NCI-H1105 treated with DMSO at 0.1 percent for 48 hours (cell line): ENCODE measurements at places on chromosomes 6 and 20.

DNA sequence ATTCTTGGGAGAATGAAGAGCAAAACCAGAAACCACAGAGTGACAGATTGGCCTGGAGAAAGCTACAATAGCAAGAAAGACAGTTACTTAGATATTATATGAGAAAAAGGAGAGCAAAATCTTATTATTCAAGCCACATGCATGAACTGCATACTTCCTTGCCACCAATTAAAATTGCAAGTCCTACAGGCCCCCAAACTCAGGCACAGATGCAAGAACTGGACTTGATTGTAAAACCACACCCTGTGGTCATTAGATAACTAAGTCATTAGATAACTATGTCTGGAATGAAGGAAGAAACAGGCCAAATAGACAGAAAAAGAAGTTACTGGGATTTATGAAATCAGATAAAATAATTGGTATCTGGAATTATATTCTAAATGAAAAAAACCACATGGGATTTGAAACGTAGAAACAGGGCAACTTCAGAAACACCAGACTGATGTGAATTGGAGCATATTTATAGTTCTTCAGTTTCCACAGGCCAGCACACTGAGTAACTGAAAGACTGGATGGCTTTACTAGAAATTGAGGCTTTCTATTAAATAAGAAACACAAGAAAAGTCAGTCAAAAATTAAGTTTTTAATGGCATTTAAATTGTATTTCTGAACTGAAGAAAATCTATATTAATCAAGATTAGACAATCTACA, 49.4 kb upstream of the CARMIL1 start:
- no peak for DNase-seq

- no peak for DNase-seq
Measured at GRCh38 chr20:19874040-19874727, 116.1 kb downstream of the RIN2 start.

DNA sequence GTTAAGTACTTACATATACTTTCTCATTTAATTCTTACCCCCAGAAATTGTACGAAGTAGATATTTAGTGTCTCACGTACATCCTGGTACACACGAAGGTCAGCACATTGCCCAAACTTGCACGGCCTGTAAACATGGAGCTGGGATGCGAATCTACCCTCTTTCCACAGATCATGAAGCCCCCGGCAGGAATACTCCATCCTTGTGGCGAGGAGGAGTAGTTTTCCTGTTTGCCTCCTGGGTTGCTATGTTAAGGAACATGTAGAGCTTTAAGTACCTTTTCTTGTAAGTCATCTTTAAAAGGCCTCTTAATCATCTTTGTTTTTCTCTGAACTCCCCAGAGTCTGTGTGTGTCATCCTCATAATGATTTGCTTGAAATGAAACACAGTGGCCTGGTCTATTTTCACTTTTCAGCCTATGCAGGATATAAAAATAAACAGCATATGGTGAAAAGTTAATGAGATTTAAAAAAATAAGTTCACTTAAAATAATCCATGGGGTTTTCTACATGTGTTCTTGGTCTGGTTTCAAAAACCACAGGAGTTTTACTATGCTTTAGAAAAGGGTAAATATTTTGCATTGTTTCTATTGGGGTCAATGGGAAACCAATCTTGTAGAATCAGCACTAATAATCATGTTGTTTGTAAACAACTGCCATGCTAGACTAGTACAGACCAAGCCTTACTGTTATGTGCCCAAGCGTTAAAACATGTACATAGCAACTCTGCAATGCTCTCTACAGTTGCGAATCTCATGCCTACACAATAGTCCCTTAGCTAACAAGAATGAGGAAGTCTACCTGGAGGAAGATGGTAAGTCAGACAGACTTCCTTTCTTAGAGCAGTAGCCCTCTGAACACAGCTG, 9.3 kb upstream of the ARID1B start:
- DNase-seq, result no peak

GRCh38 chr6:137746264-137746663, 120.8 kb upstream of the TNFAIP3 start:
- no peak for DNase-seq

- no peak for DNase-seq
Measured at GRCh38 chr6:16630026-16630643, 131.1 kb downstream of the ATXN1 start.

- DNase-seq, result no peak
Measured at GRCh38 chr6:17413313-17413750, 19.9 kb downstream of the CAP2 start.

GRCh38 chr6:128498234-128498633, 22.2 kb downstream of the PTPRK start:
- no peak for DNase-seq

GRCh38 chr20:51450221-51450712, 92.3 kb downstream of the NFATC2 start:
- no peak for DNase-seq

GRCh38 chr20:61178551-61179071, 73.5 kb upstream of the CDH4 start:
- DNase-seq, result no peak

- no peak for DNase-seq
Measured at GRCh38 chr6:83265384-83265783, 72.2 kb downstream of the RWDD2A start.

DNA sequence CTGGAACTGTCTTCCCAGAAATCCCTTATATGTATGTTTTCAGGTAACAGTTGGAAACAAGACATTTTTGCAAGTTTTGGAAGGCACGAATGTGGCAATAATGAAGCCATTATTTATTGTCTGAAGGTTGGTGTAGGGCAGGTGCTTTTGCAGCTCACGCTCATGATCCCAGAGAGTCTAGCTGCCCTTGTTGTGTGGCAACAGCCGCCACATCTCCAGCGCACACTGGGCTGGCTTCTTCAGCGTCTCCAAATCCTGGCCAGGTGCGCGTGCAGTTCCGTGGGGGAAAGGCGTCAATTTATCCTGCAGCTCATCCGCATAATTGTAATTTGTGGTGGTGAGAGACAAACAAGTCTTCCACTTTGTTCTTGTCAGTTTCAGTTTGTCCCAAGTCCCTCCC, 71.2 kb downstream of the TRDN start:
- DNase-seq, result no peak

GRCh38 chr6:126967296-126968005, 151.0 kb upstream of the RSPO3 start:
- no peak for DNase-seq

DNA sequence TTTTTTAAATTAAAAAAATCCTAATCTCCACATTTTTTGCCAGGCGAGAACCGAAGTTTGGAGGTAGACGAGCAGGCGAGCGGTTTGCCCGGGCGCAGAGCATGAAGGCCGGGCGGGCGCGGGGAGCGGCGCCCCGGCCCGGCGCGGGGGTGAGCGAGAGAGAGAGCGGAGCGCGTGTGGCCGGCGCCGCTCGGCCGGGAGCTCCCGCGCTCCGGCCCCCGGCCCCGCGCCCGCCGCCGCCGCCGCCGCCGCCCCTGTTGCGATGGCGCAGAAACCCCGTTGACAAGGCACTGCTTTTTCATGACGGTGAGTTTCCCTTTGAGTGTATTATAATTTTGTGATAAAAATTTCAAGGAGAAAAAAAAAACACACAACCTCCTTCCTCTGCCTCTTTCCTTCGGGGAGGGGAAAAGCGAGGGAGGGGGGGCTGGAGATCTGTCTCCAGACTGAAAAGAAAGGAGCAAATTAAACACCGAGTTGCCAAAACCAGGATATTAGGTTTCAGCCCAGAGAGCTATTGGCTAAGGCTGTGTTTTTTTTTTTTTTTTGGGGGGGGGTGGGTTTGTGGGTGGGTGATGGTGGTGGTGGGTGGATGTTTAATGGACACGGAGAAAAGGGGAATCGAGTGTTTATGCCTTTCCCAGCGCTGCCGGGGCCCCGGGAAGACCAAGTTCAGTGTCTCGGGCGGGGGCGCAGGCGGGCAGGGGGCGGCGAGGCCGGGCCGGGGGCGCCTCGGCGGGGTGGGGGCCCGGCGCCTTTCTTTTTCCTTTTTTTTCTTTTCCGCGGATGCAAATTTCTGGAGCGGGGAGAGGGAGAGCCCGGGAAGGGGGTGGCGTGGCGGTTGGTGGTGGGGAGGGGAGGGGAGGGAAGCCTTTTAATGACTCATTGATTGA, at the start of gene BICRAL:
TSS of gene BICRAL (plus strand) at position 257 of the 893 bp plus-strand sequence. CDS start 39,971 bp downstream, outside the sequence.
- peak; percentile 75 for DNase-seq

- no peak for DNase-seq
Measured at GRCh38 chr6:95515975-95516374, 61.4 kb upstream of the MANEA start.

GRCh38 chr20:36082315-36082915, 72.1 kb upstream of the EPB41L1 start:
- DNase-seq, result no peak

DNA sequence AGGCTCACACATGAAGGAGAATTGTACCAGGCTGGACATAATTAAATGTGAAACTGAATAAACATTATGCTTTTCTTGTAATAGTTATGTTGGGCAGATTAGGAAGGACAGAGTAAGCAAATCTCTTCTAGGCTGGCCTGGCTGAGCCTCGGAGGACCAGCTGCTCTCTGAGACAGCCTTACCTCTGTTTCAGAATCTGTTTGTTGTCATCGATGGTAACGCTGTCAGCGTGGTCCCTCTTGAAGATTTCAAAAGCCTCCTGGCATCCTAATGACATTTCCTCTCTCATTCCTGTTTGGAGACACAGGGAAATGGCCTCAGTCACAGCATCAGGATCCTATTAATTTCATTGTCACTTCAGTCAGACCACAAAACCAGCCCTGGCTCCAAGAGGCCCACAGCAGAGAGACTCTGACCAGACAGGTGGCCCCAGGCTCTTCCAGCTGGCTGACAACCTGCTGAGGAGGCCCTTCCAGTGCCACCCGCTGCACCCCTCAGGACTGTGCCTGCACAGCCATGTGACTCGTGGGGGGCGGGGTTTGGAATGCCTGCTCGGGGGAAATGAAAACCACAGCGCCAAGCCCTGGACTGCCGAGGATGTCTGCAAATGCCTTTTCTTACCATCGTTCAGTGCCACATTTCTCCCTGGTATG, 108.5 kb upstream of the KCNK16 start:
- no peak for DNase-seq

DNA sequence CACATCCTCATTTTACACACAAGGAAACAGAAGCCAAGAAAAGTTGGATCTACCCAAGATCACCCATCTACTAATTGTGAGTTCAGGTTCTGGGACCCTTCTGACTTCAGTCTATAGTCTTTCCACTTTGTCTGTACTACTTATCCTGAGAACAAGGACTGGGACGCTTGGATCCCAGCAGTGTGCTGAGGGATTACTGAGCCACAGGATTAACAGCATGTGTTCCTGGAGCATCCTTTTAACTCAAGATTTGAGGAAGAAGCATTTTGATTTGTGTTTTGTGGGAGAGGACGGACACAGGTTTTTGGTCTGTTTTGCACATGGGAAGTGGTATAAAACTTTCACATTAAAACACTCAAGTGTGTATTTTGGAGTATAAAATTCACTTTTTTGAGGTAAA, 4.4 kb downstream of the ENPP4 start:
- DNase-seq, result no peak

DNA sequence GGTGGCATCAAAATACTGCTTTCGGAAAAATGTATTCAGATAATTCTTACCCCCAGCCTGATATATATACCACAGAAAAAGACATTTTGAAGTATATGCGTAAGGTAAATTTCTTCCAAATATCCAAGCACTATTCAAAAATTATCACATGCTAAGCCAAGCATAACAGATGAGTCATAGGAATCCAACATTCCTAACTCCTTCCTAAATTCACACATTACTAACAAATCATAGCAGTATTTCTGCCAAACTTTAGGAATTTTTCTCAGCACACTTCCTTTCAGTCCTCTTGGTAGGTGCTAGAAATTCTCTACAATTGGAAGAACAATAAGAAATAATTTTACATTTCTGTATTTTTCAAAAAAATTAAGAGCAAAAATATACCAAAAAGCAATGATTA, 417.5 kb downstream of the EYS start:
- no peak for DNase-seq

GRCh38 chr20:46701556-46701955, 7.9 kb upstream of the SLC2A10 start:
- no peak for DNase-seq

GRCh38 chr6:111230351-111231089, 143.2 kb downstream of the SLC16A10 start:
- DNase-seq, result no peak

GRCh38 chr20:49323622-49324238, 45.9 kb upstream of the ZNFX1 start:
- peak; percentile 10 for DNase-seq

GRCh38 chr20:63095718-63096654, 89.2 kb upstream of the BHLHE23 start:
- DNase-seq, result no peak

DNA sequence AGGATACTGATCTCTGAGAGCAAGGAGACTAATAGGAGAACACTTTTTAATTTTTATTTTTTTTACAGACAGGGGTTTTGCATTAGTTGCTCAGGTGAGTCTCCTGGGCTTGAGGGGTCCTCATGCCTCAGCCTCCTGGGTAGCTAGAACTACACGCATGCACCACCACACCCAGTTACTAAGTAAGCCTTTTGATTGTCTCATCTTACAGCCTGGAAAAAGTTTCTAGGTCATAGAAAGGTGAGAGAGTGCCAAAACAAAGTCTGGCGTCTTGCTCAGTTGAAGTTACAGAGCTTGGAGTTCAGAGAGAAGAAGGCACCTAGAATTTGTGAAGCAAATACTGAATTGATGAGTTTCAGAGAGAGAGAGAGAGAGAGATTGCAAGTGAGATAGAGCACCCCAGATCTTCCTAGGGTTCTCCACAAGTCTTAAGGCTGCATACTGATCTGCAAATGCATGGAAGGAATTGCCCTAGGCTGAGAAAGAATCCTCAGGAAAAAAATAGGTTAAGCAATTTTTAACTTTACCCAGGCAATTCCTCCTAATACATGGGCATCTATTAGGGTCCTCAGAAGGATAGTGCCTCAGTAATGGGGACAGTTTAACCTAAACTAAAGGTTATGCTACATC, 37.6 kb upstream of the PHIP start:
- no peak for DNase-seq

GRCh38 chr6:161056451-161056850, 64.9 kb downstream of the MAP3K4 start:
- DNase-seq, result no peak

- DNase-seq, result no peak
Measured at GRCh38 chr6:36329798-36330291, 6.8 kb downstream of the BNIP5 start.

DNA sequence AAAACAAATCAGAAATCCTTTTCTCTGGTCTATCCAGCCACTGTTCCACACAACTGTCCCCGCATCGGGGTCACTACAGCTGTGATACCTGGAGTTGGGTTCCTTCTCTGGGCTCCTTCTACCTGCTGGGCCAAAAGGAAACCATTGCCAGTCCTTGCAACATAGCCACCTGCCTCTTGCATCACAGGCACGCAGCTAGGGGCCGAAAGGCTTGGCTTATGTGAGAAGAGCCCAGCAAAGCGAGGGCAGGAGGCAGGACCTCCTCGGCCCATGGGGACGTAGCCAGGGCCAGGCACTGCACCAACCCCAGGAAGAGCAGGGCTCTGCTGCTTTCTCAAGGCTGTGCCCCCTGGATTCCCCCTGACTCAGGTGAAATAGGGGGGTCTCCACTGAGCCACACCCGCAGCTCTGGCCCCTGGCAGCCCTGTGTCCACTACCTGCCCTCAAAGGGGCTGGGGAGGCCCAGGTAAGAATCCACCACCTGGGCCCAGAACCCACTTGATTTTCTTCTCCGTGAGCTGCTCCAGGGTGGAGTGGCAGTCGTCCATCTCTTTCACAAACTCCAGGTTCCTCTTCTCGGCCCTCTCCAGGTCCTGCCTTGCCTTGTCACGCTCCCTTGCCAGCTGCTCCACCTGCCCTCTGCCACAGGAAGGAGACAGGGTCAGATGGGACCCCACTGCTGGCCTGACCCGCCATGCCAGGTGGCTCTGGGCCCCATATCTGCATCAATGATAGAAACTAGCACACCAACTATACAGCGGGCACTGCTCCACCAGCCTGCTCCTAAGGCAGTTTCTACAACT, 88.9 kb downstream of the GINS1 start:
- DNase-seq, result no peak
